ENCODE measurements at places on chromosomes 7 and 10.

- no peak for DNase-seq
Measured at GRCh38 chr7:89001306-89001705, 205.8 kb upstream of the TEX47 start.

DNA sequence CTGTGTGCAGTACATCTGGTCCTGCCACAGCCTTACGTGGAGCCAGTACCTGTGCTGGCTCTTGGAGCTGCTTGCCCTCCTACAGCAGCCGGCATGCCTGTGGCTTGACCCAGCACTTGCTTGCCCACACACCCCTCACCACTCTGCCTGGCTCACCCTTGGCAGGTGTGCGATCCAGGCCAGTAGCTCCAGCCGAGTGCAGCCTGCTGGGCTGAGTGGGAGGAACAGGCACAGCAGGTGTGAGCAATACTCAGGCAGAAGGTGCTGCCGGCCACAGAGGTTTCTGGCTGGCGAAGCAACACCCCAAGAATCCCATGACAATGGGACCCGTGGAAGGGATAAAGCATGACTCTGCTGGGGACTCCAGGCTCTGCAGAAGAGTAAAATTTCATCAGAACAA is 173.5 kb upstream of the ADCY1 start:
- DNase-seq: no peak

- no peak for DNase-seq
Measured at GRCh38 chr7:128865303-128865702, 2.6 kb downstream of the ATP6V1F start.

DNA sequence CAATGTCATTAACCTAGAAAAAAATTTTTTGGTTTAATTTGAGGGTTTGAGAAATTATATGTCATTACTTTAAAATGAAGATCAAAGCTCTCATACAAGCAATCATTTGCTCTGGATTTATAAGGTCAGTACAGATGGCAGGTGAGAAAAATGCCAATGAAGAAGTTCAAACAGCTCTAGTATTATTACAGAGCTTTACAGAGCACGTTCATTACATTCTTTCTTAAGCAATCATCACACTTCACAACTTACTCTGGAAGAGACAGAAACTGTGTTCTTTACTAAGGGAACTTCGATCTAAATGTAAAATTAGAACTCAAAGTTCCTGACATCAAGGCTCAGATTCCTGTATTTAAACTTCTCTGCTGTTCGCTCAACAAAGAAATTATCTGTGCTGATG is 153.4 kb downstream of the ATE1 start:
- no peak for DNase-seq

DNA sequence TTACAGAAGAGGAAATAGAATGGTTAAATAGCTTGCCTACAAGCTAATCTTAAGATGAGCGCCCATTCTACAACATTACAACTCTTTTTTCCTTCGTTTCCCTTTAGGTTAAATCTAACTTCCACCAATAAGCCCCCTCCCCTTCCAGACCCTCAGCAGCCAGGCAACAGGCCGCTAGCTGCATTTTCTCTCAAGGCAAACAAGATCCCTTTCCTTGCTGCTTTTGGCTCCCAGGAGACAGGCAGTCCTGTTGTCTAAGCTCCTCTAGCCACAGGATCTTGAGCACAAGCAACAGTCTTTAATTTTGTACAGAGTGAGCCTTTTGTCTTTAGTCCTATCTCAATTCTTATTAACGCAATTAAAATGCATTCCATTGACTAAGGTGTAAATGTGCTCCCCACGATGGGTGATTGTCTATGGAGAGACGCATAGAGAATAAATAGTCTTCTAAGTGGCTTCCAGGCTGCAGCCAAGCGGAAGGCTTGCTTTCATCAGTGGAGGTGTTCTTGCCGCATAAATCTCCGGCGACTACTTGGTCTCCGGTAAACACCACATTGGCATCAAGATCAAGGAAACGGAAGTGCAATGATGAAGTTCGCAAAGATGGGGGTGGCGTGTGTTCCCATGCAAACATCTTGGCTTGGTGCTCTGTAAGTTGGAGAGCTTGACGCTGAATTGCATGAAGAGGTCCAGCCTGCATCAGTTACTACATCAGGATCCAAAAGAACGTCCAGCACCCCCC is 181.9 kb upstream of the LYZL2 start:
- no peak for DNase-seq

GRCh38 chr7:604001-604883 is 84.6 kb upstream of the PDGFA start:
- DNase-seq: peak; percentile 91

DNA sequence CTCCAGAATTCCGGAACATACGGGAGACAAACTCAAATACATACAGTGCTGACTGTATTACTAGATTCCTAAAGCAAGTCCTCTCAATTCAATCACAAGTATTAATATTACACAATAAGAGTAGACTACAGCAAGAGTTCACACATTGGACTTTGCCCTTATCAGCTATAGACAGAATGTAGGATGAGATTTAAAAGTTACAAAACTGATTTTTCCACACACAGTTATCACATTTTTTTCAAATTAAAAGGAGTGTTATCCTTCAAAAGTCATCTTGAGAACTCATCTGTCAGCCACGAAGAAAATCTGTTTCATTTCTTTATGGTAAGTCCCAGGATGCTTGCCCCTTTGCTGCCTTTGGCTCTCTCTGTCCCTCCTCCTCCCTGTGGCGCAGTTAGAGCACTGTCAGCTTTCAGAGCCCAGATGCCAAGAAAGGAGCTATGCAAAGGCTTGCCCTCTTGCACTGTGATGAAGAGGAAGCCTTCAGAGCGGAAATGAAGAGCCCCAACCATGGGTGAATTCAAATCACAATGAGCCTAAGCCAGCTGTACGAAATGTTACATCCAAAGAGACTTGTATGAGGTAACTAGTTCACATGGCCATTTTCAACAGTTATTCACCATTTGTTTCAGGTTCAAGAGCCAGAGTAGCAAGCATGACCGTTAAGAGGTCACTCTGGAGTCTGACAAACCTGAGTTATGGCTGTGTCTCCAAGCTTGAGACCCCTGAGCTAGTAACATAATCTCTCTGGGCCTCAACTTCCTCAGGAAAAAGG is 10.7 kb downstream of the NCOA4 start:
- DNase-seq: no peak

DNA sequence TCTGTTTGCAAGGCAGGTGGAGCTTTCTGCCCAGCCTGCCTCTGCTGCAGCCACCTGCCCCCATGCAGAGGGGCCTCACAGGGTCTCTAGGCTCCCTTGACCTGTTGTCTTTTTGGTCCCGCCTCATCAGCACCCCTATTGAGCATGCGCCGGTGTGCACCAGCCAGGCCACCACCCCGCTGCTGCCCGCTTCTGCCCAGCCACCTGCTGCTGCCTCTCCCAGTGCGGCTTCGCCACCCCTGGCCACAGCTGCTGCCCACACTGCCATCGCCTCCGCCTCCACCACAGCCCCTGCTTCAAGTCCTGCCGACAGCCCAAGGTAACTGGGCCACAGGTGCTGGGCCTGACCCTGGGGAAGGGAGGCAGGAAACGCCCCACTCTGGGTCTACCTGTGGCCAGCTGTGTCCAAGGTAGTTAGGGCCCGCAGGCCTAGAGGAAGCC is 38.1 kb downstream of the LDB3 start:
- DNase-seq: no peak

GRCh38 chr7:9186730-9187129 is 753.3 kb downstream of the NXPH1 start:
- DNase-seq: no peak

DNA sequence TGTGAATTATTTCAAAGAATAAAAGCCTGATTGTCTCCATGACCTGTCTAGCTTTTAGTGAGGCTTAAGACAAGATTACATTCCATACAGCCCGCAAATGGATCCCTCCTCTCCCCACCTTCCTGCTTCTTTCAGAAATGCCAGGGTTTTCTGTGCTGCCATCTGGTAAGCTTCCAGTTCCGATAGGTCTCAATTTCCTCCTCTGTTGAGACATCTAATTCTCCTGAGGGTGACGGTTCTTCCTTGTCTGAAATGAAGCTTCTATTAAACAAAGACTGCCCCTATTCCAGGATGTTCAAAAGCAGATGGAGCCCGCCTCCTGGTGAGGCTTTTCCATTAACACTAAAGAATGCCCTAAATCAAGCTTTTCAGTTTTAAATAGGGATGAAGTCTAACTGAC is 295.6 kb downstream of the PTPRN2 start:
- DNase-seq: no peak

DNA sequence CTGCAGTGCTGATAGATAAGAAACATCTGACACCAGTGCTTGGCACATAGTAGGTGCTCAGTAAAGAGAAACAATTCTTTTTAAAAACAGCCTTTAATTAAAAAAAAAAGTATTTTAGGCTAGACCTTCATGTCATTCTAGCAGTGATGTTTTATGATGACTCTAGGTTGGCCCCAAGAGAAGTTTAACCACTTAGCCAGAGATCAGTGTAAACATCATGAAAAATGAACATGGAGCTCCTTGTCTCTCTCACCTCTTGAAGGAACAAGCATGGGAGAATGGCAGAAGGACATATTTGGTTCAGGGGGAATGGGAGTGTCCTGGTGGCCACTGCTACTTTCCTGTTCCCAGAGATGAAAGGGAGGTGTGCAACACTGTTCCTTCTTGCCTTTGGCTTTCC is 641.0 kb downstream of the LRMDA start:
- DNase-seq: no peak

GRCh38 chr10:5760515-5760914 is 52.7 kb downstream of the GDI2 start:
- DNase-seq: no peak

DNA sequence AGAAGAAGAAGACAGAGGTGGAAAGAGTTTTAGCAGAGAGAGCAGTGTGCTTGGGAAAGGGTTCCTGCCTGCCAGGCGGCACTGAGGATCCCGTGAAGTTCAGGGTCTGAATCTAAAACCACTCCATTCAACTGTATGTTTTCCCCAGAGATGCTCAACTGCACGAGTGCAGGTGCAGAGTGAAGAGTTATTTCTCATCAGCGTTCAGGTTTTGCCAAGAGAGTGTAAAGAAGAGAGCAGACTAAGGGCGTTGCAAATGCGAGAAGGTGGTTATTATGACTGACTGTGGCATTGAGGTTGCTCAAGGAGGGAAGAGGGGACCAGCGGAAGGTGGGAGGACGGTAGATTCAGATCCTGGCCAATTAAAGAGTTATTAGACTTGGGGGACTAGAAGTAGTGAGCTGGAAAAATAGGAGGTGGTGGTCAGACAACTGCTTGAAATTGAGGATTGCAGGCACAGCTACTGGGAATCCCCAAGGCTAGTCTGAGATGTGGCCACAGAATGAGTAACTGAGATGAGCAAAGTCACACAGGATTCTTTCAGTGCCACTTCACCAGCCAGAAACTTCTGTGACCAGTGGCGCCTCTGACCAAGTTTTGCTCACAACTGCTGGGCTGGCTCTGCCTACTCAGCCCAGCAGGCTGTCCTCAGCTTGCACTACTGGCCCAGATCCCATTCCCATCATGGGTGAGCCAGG is 29.1 kb downstream of the STRA8 start:
- DNase-seq: no peak

- no peak for DNase-seq
Measured at GRCh38 chr10:102376901-102377300, 18.6 kb upstream of the NFKB2 start.

DNA sequence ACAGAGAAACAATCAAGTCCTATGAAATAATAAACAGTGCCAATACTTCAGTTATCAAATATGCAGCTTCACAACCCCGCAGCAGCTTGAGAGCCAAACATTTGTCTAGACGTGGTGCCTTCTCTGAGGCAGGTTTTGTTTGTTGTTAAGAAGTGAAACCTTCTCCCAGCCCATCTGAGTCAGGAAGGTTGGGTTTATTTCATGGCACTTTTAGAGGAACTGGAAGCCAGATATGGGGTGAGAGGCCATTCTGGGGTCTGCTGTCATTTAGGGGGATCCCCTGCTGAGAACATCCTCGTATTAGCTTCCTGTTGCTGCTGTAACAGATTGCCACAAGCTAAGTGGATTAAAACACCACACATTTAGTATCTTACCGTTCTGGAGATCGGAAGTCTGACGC is 113.6 kb downstream of the GRK5 start:
- no peak for DNase-seq

DNA sequence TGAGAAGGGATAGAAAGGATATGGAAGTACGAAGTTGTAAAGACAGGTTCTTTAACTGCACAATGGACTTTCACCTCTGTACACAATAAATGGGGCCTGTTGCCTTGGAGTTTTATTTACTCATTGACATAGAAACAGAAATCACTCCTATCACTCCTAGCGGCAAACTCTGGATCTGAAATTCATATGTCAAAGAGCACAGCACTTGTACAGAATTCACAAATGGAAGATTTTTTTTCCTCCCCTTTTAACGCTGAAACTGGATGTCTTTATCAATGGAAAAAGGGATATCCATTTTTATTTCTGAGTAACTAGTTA is 18.2 kb downstream of the NT5C3A start:
- no peak for DNase-seq

DNA sequence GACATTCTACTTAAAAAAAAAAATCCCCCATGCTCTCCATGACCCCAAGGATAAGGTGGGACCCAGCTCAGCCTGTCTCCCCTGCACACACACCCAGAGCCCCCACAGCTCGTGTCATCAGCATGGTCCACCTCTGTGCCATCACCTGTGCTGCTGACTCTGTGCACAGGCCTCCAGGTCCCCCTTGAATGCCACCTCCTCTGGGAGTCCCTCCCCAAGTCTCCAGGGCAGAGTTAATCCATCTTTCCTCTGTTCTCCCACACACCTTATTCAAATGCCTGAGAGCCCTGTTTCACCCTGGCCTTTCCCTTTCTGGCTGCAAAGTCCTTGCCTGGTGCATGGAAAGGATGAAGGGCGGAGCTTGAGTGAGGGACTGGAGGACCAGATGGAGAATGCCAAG is 194.1 kb upstream of the LYZL2 start:
- DNase-seq: no peak

DNA sequence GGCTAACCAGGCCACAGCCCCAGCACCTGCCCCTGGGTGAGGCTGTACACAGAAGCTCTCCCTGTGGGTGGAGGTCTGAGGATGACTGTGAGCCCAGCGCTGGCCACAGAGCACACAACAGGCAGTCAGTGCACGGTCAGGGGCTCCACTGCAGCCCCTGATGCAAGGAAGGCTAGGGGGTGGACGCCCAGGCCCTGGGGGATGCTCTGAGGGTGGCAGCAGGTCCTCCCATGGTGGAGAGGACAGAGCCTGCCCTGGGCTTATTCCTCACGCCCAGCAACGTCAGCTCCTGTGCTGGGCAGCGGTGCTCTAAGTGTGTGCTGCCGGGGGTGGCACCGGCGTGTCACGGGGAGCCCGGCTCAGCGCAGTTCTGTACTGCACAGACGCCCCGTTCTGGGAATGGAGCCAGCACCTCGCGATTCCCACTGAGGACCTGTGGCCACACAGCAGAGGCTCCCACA is 223.2 kb downstream of the MAD1L1 start:
- no peak for DNase-seq

DNA sequence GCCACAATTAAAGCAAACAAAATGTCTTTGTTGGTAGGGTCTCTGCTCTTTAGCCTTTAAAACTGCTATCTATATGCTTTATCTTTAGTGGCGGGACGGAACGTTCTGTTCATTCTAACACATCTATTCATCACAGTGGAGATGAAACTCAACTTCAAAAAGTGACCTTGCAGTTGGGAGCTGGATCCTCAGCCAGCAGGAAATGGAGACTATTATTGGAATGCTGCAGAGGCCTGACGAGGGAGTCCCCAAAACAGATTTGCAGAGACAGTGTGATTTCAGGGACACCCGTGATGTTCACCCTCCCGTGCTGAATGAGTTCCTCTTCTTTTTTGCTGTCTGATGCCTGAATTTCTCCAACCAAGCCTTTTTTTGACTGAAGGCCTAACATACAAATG is 306.0 kb upstream of the SHH start:
- no peak for DNase-seq

GRCh38 chr10:104127411-104127810 is 5.4 kb downstream of the SFR1 start:
- DNase-seq: no peak

Measured in stimulated activated CD8-positive, alpha-beta memory T cell treated with anti-CD3 and anti-CD28 coated beads, Interleukin-7, amount 100 ng/mL, for 1 hour (primary cell).